H1 (cell line): ENCODE measurements at places on chromosomes 6 and 20.

DNA sequence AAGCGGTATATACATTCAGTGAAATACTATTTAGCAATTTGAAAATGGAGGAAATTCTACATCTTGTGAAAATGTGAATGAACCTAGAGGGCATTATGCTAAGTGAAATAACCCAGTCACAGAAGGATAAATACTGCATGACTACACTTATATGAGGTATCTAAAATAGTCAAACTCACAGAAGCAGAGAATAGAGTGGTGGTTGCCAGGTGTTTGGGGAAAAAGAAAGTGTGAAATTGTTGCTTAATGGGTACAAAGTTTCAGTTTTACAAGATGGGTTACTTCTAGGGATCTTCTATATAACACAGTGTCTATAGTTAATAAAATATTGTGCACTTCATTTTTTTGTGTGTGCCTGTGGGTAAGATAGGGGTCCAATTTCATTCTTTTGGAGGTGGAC is 1152.0 kb downstream of the EPHA7 start:
- no peak for DNase-seq

GRCh38 chr6:100460650-100461204 is 4.0 kb downstream of the SIM1 start:
- no peak for DNase-seq

GRCh38 chr6:94269256-94269655 is 849.9 kb upstream of the EPHA7 start:
- no peak for DNase-seq

GRCh38 chr6:11806561-11807317 is 28.1 kb upstream of the ADTRP start:
- no peak for DNase-seq

DNA sequence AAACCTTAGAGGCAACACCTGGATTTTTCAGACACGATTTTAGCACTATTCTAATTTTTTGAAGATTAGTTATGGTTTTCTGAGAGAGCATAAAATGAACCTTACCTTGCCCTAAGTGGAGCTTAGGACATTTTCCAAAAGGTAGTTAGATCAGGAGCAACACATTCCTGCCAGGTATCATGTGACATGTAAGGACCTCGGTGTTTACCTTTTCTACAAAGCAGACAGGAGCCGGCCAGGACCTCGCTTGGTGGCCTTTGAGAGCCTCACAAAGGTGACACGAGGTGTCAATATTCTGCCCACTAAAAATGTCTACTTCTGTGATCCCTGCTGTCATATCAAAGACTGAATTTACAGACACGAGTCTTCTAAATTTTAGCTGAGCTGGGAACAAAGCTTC is 174.9 kb downstream of the SMOC2 start:
- DNase-seq, result no peak

- DNase-seq, result peak; percentile 67
Observed at GRCh38 chr6:53795702-53796450, 1.1 kb downstream of the LRRC1 start.

- DNase-seq, result peak; percentile 80
Observed at GRCh38 chr6:44304282-44305199, 8.6 kb downstream of the AARS2 start.

DNA sequence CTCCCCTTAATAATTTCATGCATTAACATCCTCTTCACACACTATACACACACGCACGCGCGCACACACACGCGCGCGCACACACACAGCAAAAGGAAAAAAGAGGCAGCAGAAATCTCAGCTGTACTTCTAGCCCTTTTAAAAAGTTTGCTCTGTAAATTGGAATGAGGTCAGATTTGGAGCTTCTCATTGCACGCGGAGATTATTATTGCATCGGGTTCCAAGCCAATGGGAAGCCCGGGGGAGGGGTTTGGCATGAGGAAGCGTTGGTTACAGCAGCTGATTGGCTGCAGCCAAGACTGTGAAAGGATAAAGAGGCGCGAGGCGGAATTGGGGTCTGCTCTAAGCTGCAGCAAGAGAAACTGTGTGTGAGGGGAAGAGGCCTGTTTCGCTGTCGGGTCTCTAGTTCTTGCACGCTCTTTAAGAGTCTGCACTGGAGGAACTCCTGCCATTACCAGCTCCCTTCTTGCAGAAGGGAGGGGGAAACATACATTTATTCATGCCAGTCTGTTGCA is at the start of gene SOX4:
TSS of gene SOX4 (plus strand) at position 340 of the 515 bp plus-strand sequence. CDS start 784 bp downstream, outside the sequence.
- peak; percentile 91 for DNase-seq

DNA sequence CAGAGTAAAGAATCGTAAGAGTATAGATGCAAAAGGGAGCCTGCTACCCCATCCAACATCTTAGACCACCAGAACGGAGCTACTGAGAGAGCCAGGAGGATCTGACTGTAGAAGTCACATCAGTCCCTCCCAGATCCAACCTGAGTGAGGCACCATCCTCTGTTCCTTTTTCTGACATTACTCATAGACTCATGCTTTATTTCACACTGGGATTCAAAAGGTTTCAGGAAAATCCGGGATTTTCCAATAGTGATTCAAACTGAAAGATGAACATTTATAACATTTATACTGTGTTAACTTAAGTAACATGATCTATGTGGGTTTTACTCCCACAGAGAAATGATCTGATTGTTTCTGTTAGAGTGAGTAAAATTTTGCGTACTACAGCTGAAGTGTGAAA is 868.6 kb upstream of the GJE1 start:
- DNase-seq, result no peak

GRCh38 chr20:58708246-58708931 is 15.8 kb downstream of the NPEPL1 start:
- no peak for DNase-seq

DNA sequence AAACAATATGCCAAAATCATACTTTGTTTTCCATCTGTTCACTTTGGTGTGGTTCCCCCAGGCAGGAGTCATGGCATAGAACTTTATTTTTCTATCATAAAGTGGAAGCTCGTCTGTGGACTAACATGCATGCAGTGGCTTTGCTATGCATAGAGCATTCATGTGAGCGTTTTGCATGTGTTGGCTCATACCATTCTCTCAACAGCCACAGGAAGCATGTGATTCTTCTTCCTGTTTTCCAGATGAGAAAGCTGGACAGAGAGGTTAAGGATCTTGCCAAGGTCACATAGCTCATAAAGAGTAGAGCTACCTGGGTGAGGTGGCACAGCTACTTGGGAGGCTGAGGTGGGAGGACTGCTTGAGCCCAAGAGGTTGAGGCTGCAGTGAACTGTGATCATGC is 123.4 kb upstream of the HDGFL1 start:
- no peak for DNase-seq

GRCh38 chr20:23450877-23451276 is 1.8 kb downstream of the CST11 start:
- no peak for DNase-seq

GRCh38 chr6:101853231-101854085 is 459.9 kb downstream of the GRIK2 start:
- no peak for DNase-seq

DNA sequence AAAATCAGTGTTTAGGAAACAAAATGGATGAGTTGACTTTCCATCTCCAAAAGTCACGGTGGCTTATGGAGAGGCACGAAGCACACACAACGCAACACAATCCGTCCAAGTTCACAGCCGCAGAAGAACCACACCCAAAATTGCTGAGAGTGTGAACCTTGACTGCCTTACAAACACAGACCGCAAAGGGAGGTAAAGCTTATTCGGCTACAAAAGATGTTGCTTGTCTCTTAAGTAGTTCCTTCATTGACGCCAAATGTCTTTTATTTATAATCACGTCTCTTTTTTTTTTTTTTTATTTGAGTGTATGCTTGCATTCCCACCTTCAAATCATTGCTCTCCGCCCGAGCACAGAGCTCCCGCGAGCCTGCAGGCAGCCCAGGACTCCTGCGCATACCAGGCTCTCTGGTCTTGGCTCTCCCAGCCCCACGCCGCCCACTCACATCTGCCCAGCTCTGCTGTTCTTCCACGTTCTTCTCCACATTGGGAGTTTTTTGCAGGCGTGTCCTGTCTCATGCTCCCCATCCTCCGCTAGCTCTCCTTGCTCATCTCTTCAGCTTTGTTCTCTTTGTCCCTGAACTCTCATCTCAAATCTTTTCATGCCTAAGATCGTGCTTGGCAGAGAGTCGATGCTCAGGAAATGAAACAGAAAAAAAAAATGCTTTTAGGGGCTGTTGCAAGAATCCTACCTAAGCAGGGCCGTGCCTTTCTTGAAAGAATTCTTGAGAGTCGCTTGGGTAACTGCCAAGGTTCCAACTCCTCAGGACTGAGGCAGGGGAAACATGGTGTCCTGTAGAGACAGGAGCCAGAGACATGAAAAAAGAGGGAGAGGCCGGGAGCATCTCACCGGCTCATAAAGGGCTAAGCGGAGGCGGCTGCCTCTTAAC is 25.8 kb downstream of the LY86 start:
- DNase-seq, result no peak

DNA sequence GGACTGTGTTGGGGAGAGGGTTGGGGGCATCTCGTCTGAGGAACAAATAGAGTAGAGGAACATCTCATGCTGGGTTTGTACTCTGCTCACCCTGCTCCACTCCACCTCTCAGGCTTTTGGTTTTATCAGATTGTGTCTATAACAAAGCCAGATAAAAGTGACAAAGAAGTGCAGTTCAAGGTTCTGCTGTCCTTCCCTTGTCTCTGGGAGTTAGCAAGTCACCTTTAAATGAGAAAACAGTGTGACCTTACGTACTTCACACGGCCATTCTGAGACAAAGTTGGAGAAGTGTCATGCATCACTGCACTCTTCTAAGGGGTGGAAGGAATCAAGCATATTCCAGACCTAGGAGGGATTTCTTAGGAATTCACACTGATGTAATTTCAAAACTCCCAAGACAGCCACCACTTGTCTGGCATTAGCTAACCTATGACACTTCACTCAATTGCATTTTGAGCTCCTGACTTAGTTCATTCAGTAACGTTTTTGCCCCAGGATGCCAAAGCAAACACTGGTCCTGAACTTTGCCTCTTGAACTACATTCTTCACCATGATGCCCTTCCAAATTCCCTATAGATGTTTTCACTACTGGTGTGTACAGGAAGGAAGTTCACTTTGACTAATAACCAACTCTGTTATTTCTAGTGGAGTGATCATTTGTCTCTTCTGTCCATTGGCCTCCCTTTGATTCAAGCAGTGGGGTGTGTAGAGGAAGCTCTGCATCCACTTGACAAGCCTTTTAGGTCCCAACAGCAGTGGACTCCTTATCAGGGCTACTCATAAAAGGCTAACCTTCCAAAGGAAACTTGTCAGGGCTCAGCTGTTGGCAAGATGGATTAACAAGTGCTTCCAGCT is 647.6 kb upstream of the FLRT3 start:
- DNase-seq, result no peak

DNA sequence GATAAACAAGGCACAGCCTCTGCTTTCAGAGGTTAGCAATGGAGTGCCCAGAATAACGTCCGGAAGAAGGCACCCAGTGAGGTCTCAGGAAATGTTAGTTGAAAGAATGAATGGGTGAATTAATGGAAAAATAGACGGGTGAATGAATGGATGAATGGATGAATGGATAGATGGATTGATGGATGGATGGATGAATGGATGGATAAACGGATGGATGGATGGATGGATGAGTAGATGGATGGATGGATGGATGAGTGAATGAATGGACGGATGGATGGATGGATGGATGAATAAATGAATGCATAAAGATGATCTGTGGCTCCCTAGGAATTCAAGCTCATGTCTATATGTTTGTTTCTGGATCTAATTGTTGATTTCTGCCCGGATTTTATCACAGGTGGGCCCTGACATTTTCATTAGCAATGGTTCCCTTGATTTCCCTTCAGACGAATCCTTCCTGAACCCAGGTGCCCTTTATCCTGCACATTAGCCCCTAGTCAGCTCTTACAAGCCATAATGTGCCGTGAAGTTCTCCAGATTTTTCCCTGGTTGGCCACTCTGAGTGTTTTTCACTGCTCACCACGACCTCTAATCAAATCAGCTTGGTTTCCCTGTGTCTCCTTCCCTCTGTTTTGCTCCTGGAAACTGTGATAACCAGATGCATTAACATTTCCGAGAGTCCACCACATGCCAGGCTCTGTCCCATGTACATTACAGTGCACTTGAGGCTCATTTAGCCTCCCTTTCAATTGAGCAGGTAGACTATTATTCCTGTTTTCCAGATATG is 22.2 kb downstream of the TSHZ2 start:
- no peak for DNase-seq

DNA sequence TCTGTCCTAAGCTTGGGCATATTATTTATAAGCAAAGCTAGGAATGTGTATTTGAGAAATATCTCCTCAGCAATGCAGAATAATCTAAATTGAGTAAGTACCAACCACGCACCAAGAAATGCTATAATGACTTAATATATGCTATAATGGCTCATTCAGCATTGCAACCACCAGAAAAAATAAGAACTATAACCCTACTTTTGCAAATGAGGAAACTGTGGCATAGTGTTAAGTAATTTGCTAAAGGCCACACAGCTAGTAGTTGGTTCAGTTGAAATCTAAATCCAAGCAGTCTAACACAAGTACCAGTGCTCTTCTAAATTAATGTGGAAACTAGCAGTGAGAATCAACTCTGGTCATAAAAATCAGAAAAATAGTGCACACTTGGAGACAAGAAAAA is 35.7 kb downstream of the HBS1L start:
- DNase-seq, result no peak
